ENCODE measurements at places on chromosomes 3 and 15. TPM values are rescaled to one million over a fixed set of nuclear protein-coding genes. Genes with fewer than 3 reads are reported as not detected.

The CAMK2N2 gene
- polyA plus RNA-seq = 0.14 TPM

The FANCD2OS gene
- not detected for polyA plus RNA-seq

The ZDHHC19 gene
- polyA plus RNA-seq = not detected

The SNX1 gene
- polyA plus RNA-seq = 102 TPM

The GOLGA6L9 gene
- 0.44 TPM for polyA plus RNA-seq

The NTRK3 gene
- polyA plus RNA-seq = not detected

The B4GALT4 gene
- 67.9 TPM for polyA plus RNA-seq

The SERPINI2 gene
- not detected for polyA plus RNA-seq

The AHSG gene
- not detected for polyA plus RNA-seq

The FOXL2 gene
- 0.71 TPM for polyA plus RNA-seq

The KCNMB3 gene
- polyA plus RNA-seq = 0.50 TPM

The GRK7 gene
- 0.08 TPM for polyA plus RNA-seq

The HCN4 gene
- not detected for polyA plus RNA-seq

The TBC1D21 gene
- not detected for polyA plus RNA-seq
